Fibroblast of skin of right biceps (primary cell): ENCODE measurements at places on chromosomes 6 and 20.

- peak; percentile 34 for DNase-seq
Observed at GRCh38 chr6:8059129-8059528, 5.1 kb downstream of the BLOC1S5 start.

GRCh38 chr20:50408526-50409364 lies 101.4 kb upstream of the PTPN1 start:
- no peak for DNase-seq

GRCh38 chr6:85081102-85081501 lies 316.7 kb upstream of the TBX18 start:
- DNase-seq = no peak

DNA sequence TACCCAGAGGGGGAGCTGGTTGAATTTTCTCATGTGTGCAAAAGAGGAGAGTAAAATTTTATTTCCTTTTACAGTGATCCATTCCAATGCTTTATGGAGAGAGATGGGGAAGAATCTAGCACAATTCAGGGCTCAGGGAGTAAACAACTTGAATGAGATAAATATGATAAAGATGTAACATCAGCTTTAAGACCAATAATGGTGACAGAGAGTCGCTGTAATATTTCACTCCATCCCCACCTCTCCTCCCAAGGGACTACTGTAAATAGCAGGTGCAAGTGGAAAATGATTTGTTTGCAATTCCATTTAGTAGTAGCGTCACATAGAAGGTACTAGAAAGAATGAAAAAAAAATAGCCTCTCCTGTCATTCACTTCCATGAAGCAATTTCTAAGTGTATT lies 4.8 kb downstream of the CRISP3 start:
- DNase-seq = no peak

DNA sequence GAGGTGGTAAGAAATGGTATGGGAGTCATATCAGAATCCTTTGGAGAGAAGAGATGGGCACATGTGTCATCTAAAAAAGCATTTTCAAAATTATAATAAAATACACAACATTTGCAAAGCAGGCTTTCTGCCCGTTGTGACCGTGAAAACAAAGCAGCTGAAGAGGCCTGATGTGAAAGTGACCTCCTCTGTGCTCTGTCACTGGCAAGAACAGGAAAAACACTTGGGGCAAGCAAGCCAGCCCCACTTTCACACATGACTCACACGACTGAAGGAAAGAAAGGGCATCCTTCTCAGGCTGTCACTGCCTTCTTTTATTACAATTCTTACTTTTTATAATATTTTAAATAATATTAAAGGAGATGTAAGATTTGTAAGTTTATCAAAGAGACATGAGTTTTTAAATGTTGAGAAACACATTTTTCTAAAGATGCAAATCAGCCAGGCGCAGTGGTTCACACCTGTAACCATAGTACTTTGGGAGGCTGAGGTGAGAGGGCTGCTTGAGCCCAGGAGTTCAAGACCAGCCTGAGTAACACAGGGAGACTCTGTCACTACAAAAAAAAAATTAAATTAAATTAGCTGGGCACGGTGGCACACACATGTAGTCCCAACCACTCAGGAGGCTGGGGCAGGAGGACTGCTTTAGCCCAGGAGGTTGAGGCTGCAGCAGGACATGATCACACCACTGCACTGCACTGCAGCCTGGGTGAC lies 143.7 kb downstream of the BTBD9 start:
- DNase-seq = no peak

- no peak for DNase-seq
Observed at GRCh38 chr6:14270142-14270893, 152.7 kb downstream of the CD83 start.

GRCh38 chr6:137764464-137764863 lies 102.6 kb upstream of the TNFAIP3 start:
- DNase-seq = peak; percentile 99

GRCh38 chr6:125814481-125814880 lies 23.7 kb downstream of the NCOA7 start:
- no peak for DNase-seq

DNA sequence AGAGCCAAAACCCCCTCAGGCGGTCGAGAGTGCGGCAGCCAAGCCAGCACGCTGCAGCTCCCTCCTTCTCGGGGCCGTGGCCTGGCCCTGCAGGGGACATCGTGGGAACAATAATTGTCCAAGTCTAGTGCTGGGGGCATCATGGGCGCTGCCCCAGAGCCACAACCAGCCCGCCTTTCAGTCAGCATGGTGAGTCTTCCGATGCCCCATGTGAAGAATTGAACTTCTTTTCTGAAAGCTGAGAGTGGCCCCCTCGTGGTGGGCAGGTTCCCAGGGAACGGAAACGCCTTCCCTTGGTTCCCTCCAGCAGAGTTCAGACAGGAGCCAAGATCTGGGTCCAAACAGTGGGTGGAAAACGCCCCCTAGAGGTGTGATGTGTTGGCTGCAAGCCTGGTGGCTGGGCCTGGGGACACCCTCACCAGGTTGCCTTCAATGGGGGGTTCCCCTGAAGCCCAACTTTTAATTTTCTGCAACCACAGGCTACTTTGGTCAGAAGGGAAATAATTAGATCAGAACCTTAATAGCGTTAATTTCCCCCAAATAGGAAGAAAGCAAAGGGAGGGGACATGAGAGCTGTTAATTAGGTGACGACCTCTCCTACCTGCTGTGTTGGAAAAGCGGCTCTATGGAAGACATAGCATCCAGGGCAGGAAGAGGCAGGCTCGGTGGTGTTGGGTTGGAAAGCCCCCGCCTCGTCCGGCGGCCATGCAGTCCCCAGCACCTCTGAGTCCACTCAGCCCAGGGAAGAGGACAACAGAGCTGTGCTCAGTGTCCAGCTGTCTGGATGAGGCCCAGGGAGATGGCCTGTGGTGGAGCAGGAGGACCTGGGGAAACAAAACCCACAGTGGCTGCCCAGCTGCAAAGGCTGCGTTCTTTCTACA lies 4.7 kb upstream of the MRGBP start:
- DNase-seq = peak; percentile 89

DNA sequence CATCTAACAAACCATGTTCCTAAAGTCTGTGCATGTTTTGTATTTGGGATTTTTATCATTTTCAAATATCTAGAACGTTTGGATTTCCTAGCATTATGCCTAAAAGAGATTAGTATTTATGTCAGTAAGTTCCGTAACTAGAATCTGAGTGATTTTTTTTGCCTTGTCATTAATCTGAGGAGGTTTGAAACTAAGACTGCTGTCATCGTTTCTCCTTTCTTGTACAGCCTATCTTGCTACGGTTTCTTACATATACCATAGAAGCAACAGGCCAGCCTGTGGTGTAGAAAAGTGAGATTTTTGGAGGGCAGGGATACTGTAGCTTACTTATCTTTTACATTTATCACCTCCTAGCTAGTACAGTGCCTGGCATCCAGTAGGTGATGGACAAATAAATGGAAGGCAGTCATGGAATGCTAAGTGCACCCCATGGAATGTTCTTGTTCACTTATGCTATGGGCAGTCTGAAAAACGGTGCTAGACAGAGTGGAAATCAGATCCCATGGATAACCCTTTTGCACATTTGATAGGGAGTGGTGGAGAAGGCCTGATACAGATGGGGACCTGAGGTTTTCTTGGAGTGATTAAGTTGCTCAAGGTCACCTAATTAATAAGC lies 93.9 kb downstream of the ARID1B start:
- DNase-seq = no peak

DNA sequence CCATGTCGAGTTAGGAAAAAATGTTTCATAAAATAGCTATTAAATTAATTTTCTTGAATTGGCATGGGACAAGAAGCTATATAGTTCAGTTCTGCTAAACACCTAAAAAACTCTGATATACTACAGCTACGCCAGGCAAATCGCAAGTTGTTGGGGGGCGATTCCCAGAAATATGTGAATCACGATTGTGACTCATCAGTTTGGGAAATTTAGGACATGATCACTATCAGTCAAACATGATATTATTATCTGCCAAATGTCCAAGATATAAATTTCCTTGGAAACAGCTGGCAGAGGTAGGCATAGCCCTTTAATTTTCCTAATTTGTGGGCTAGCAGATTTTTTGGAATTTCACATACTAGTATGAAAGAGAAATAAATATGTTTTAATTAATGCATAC lies 123.6 kb downstream of the ATXN1 start:
- DNase-seq = peak; percentile 57

DNA sequence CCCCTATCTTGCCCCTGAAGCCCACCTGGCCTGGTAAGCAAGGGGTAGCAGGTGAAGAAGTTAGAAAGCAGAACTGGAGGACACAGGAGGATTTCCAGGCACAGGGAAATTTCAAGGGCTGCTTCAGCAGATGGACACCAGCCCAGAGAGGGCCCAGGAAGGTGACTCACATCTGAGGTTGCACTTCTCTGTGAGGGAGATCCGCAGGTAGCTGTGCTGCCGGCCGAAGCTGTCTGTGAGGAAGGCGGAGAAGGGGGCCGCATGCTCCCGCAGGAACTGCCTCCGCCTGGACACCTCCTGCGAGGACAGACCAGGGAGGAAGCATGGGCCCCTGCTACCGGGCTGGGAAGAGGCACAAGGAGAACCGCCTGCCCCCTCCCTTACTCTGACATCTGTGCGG lies 7.1 kb downstream of the MOCS1 start:
- DNase-seq = peak; percentile 31

DNA sequence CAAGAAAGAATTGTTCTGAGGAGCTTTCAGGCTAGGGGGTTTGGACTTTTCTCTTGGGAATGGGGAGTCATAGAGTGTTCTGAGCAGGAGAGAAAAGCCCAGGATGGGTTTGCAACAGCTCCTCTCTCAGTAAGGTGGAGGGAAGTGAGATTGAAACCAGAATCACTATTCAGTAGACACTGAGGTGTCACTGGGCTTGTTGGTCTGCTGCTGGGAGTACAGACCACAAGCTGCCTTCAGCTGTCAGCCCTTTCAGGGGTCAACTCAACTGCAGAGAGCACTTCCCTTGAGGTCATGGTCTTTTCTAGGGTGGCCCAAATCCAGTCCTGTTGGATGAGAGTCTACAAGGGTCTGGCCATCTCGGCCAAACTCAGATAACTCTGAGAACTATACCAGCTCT lies 12.9 kb upstream of the FOXA2 start:
- no peak for DNase-seq

DNA sequence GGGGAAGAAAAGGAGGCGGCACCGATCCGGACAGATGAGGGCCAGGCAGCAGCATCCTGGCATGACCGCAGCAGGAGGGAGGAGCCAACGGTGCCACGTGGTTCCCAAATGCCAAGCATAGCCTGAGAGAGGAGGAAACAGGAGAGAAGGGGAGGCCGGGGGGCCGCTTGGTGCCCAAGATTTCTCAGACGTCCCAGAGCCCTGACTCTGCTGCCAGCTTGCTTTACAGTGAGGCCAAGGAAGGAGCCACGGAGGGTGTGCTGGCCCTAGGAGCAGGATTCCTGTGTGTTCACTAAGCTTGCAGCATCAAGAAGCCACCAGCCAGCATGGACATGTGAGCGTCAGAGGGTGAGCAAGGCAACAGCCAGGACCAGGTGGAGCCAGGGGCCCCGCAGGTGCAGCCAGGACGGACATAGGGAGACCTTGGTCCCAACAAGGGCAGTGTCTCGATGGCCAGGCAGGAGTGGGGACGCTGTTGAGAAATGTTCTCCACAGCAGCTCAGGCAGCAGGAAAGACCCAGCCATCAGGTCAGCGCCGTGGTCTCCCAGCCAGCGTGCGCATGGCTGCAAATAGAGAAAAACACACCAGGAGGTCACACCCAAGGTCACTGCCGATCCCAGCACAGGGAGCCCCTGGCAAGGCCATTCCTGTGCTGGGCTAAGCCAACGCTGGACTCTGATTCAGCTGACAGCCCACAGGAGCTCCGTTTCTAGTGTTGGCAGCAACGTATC lies 143.7 kb downstream of the DLL1 start:
- DNase-seq = no peak
